CD4-positive, alpha-beta T cell treated with Interleukin-4 for 1 hour (primary cell): ENCODE measurements at places on chromosomes 13 and 19.

DNA sequence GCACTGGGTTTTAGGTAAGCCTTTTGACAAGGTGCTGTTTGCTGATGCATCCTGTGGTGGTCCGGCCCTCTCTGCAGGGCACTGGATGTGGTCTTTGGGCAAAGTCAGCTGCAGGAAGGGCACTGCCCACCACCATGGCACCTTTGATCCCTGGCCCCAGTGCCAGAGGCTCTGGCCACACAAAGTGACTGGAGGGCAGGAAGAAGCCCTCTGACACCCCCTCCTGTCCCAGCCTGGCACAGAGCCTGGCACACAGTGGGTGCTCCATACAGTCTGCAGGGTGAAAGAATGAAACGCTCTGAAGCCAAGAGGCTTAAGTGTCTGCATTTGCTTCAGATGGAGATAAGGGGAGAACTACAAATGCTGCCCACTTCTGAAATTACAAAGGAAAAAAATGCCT lies 47.6 kb upstream of the CNMD start:
- DNase-seq: no peak

DNA sequence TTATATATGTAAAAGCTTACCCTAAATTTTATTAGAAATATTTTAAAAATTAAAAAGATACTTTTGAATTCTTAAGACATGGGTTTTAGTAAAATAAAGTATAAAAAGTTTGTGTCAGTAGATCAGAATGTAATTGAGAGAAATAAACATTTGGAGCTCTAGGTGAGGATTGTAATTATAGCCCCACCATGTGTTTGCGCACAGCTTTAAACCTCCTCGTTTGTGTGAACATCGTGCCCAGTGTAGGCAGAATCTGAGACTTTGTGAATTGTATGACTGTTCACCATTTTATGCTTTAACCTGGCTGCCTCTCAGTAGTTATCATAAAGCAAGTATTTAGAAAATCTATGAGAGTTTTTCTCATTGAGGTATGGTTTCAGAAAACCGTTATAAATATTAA lies 29.1 kb downstream of the CUL4A start:
- DNase-seq: peak; percentile 20

DNA sequence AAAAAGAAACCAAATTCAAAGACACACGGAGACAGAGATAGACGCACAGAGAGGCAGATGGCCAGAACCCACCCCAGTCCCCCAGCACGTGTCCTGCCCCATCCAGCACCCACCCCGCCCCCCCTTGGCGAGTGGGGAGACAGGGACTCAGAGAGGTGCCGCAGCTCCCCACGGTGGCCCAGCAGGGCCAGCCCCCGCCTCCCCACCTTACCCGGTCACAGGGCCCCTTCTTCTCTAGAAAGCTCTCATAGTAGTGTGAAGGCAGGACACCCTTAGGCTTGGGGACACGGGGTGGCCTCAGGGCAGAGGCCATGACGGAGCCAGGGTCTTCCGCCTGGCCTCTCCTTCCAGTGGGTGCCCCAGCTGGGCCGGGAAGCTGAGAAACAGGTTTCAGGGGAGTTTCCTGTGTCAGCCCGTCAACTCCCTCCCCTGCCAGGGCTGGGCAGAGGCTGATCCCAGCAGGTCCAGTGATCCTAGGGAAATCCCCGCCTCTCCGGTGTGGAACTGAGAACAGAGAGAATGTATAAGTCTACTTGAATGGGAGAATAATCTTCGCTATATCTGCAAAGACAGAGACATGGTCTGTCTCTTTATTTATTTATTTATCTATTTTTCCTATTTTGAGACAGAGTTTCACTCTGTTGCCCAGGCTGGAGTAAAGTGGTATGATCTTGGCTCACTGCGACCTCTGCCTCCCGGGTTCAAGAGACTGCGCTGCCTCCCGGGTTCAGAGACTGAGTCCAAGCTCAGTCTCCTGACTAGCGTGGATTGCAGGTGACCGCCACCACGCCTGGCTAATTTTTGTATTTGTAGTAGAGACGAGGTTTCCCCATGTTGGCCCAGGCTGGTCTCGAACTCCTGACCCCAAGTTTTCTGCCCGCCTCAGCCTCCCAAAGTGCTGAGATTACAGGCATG lies at the start of gene STAP2:
Gene STAP2 (minus strand): TSS at position 387 of the 915 bp plus-strand sequence. CDS start 74 bp downstream, at position 313.
- DNase-seq: peak; percentile 33

DNA sequence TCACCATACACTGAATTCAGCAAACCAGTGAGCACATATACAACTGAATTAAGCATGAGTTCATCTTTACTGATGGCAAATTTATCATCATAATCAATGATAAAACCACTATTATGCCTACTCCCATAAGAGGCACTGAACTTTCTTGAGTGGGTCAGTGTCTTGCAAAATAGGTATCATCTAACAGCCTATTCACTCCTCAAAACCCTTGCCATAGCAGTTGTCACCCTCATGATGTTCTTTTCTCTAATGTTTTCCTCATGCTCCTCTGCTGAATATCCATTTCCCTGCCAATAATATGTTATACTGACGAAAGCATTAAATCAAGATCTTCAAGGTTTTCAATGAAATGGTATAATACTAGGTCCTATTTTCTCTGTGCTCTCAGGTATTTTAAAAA lies 5.6 kb downstream of the ARGLU1 start:
- DNase-seq: no peak

DNA sequence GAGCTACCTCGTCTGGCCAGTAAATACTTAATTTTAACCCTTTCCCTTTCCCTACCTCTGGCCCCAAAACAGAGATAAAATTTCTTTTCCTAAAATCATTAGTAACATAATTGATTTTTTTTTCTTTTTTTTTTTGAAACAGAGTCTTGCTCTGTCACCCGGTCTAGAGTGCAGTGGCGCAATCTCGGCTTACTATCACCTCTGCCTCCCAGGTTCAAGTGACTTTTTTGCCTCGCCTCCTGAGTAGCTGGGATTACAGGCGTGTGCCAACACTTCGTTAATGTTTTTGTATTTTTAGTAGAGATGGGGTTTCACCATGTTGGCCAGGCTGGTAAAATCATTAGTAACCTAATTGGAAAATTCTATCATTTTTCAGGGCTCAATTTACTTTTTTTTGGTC lies 10.4 kb upstream of the TRIM13 start:
- DNase-seq: no peak
